ENCODE measurements at places on chromosomes 7 and 10.

DNA sequence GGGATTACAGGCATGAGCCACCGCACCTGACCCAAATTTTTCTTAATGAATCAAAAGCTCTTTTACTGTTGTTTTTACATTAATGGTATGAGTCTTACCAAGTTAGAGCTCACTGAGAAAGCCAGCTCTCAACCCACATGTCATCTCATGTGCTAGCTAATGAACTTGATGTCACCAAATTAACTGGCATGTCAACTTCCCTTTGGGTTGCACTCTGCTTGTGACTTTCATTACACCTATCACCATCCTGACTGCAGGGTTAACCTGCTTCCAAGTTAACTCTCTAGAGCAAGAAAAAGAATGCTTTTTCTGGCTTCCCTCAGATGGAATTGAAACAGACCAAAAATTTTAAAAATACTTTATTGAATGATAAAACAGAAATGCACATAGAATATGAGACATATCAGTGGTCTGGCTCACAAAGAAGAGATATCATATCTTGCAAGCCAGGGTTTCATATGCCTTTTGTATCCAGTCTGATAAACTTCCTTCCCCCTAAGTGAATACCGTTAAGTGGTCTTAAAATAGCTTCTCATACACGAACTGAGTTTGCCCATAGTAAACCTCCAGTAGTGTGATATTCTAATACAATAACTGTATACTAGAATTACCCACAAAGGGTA, 42.9 kb upstream of the TRIM24 start:
- DNase-seq = no peak

DNA sequence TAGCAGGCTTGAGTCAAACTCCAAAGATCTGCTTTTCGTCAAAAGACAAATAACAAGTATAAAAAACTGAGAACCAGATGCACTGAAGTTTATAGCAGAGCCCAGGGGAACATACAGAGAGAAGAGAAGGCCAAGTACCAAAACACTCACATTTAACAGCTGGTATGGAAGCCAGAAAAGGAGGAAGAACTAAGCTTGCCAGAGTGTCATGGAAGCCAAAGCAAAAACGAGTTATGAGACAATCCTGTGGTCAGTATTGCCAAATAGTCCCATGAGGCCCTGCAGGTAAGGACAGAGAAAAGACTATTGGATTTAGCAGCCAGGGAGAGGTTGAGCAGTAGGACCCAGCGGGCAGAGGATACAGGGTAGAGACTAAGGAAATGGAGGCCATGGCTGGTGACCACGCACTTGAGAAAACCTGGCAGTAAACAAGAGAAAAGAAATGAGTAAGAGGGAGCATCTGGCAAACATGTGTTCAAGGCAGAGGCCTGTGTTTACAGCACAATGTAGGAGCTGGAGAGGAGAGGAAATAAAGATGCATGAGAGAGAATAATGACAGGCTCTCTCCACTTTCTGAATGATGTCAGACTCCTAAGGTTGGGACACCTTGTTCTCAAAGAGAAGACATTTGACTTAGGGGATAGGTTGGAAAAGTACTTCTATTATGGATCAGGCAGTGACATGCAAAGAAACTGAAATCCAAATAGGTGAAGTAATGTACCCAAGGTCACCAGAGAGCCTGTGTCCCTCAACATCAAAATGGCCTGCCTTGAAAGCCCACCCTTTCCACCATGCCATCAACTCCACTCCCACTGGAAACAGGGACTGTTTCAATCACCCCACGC, 9.1 kb downstream of the CREB3L2 start:
- no peak for DNase-seq

GRCh38 chr10:126669168-126669567, 1.3 kb downstream of the C10orf90 start:
- DNase-seq = no peak

- no peak for DNase-seq
These were observed 197.5 kb upstream of the CSTF2T start for GRCh38 chr10:51896849-51897248.

- no peak for DNase-seq
These were observed 253.7 kb downstream of the ARHGAP21 start for GRCh38 chr10:24469993-24470392.

DNA sequence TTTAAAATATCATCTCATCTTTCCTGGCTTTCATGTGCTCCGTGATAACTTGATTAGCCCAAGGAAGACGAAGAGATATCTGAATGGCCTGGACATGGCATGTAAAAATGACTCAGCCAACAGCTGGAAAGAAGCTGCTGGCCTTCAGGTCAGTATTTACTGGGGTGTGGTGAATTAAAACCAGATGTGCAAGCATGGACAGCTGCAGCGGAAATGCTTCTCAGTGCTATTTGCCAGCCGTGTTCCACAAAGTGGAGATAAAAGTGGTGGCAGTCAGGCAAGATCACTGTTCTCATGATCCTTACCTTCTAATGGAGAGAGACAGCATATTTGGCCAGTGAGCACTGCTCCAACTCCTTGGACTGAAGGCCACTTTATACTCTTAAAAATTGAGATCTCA, 203.1 kb upstream of the VSTM2A start:
- DNase-seq = no peak

DNA sequence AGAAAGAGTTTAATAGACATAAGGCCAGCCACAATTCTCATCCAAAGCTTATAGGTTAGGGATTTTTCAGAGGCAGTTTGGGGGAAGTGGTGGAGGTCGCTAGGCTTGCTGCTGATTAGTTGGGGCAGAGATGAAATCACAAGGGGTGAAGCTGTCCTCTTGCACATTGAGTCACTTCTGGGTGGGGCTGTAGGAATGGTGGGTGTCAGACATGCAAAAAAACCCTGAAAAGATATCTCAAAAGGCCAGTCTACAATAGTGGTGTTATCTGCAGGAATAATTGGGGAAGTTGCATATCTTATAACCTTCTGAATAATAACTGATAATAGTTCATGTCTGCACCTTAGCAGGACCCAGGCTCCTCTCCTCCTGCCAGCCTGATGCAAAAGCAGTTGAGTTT, 2.1 kb downstream of the FAM24B start:
- DNase-seq = no peak

DNA sequence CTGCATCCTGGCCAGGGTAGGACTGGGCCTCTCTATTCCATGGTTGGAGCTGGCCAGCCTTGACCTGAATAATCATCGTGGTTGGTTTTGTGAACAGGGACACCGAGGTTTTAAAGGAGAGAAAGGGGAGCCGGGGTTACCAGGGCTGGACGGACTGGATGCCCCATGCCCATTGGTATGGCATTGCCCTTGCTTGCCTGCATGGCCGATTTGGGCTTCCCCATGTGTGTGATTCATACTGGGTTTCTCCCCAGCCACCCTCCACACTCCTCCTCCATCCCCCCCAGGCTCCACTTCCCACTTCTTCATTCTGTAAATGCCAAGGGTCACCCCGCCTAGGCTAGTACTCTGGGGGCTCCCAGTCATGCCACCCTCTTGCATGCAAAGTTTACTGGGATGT, 98.8 kb upstream of the MACROH2A2 start:
- no peak for DNase-seq

DNA sequence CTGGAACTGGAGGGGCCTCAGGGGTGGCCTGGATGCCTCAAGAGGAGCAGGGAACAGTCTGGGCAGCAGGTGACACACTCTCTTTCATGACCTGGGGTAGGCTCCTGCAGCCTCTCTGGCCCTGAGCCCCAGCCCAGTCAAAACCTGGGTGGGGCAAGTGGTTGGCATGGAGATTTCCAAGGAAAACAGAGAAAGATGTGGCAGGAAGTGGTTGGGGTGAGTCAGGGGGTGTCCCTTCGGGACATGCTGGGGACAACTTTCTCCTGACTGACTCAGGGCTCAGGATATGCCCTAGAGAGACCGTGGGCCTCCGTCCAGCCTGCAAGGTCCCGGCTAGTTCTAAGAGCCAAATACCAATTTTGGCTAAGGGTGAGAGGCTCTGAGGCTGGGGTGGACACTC, 2.9 kb downstream of the AQP1 start:
- DNase-seq = no peak
